ENCODE measurements at places on chromosomes 3 and 15.

DNA sequence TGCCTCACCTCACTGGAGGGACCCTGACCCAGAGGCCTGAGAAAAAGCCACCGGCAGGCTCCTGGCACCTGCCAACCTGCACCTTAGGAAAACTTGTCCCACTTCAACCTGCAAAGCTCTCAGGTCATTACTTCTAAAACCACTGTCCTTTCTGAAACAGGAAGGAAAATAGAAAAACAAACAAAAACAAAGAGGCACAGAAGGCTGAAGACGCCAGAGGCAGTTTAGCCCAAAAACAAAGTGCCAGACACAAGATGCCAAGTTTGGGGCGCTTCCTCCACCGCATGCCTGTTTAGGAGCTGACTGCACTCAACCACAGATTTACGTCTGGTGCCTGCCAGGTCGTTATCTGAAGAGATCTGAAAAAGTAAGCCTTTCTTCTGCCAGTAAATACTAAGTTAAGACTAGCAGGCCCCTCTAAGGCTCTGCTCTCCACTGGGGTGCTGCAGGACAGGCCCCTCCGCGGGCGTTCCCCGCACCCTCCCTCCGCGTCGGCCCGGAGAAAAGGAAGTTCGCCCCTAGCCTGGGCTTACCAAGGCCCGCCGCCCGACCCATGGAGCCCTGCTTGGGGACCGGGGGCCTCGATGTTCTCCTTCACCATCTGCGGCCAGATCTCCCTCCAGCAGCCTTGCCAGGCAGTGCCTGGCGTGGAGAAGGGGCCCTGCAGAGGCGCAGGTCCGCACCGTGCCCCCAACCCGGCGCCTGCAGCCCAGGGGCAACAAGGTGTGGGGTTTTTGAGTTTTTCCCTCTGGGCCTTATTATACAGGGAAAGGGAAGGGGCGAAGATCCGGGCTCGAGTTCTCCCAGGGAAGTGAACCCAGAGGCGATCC lies 1.3 kb downstream of the GOLGA8A start:
- peak; percentile 2 for DNase-seq

DNA sequence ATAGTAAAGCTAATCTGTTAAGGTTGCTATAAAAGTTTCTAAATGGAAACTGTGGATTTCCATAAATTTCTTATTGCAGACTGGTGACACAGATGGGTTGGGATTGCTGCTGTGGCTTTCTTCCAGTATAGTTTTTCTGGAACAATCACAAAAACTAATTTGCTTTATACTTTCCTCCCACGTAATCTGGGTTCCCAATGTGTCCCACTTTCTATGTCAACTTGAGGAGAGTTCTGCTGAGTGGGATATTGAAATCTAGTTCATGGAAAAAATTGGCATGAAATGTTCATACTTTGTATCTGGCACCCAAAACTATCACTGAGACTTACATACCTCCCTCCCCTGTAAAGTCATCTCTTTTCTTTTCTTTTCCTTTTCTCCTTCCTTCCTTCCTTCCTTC lies 126.8 kb downstream of the TGFBR2 start:
- DNase-seq = no peak

DNA sequence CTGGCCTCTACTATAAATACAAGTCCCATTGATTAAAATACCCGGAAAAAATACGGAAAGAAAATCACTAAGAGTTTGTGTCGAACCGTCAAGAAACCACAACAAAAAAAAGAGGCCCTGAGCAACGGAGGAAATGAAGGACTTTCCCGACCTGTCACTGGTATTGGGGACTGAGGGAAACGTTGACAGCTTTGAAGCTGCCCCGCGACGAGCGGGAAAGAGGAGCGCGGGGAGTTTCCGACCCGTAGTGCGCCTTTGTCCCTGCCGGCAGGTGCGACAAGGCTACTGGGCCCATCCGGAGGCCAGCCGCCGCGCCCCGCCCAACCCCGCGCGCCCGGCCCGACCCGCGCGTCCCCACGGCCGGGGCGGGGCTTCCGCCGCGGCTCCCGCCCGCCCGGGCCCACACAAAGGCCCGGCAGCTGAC lies 416 bp downstream of the PBRM1 start:
- peak; percentile 77 for DNase-seq

DNA sequence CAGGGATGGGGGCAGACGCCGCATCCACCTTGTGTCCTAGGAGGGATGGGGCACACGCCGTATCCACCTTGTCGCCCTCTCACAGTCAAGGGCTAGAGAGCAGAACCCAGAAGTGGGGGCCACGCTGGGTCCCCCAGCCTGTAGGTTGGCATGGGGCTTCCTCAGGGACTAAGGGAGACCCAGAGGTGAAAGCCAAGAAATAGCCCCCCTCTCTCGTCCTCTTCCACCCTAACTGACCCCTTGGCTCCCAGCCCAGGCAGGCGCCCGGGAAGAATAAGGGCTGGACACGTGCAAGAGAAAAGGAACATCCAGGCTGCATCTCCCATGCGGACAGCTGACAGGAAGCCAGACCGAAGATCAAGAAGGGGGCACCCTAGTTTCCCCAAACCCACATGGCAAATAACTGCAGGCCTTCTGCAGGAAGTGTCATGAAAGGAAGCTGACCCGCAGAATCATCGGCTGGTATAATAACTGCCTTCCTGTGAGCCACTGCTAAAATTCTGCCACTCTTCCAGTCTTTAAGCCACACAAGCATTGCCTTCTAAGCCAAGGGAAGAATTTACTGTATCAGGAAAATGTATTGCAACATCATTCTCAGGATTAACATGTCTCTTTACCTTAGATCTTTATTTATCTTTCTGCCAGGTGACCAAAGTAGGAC lies 38.5 kb upstream of the TFRC start:
- no peak for DNase-seq

- DNase-seq = no peak
Observed at GRCh38 chr3:140086642-140087041, 151.7 kb downstream of the CLSTN2 start.

- no peak for DNase-seq
Observed at GRCh38 chr15:88704791-88705768, 66.3 kb downstream of the ISG20 start.

DNA sequence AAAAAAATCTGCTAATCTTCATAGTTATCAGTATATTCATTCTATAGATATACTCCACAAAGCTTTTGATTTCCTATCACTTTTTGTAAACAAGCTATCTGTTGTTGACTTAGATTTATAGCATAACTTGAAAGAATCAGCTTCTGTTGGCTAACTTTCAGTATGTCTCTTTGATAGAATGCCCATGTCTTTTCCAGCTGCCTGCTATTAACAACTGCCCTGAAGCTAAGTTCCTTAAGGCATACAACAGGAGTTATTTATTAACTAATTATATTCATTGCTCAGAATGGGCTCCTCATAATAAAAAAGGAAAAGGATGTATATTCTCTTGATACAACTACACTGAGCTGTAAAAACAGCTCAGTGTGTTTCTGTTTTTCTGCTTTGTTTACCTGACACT lies 293.9 kb downstream of the TUSC7 start:
- no peak for DNase-seq

GRCh38 chr15:40067921-40068624 lies 29.1 kb upstream of the SRP14 start:
- DNase-seq = no peak

DNA sequence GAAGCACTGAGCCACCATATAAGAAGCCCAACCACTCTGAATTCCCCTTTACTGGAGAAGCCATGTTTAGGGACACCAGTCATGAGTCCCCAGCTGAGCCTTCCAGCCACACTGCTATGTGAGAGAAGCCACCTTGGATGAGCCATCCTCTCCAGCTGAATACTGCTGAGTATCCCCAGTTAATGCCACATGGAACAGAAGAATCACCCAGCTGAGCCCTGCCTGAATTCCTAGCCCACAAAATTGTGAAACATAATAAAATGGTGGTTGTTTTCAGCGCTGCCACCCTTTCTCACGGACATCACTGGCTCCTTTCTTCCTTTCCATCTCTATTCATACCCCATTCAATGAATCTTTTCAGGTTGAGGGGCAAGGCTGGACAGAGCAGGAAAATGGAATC lies 22.1 kb upstream of the LYZL4 start:
- no peak for DNase-seq

- peak; percentile 74 for DNase-seq
Observed at GRCh38 chr15:58329781-58330671, 101.8 kb upstream of the LIPC start.

- DNase-seq = no peak
Observed at GRCh38 chr15:66046326-66046725, 177.0 kb downstream of the RAB11A start.
